Aorta (tissue), 5 donors: ENCODE measurements at places on chromosomes 6 and 20. TPM values are rescaled to one million over a fixed set of nuclear protein-coding genes. Genes with fewer than 3 reads are reported as not detected.

Gene PTCHD4
- polyA plus RNA-seq = 0.49 TPM

Gene PDE10A
- 3.8 TPM for polyA plus RNA-seq

Gene NRN1
- 3.8 TPM for polyA plus RNA-seq

Gene BPI
- polyA plus RNA-seq = 0.82 TPM

Gene SMLR1
- polyA plus RNA-seq = 3.4 TPM

Gene MYT1
- not detected for polyA plus RNA-seq

Gene KIF25
- 0.79 TPM for polyA plus RNA-seq

Gene EPPIN
- polyA plus RNA-seq = not detected

Gene FLRT3
- polyA plus RNA-seq = 0.23 TPM

Gene C2
- polyA plus RNA-seq = 5.6 TPM

Gene REPS1
- 10.1 TPM for polyA plus RNA-seq

Gene NKX2-2
- polyA plus RNA-seq = 0.15 TPM

Gene MATN4
- polyA plus RNA-seq = not detected

Gene PNPLA1
- not detected for polyA plus RNA-seq

Gene NKX2-4
- polyA plus RNA-seq = not detected

Gene LPA
- not detected for polyA plus RNA-seq

Gene C4A
- polyA plus RNA-seq = 7.4 TPM

Gene PI3
- 1.1 TPM for polyA plus RNA-seq

Gene HRH3
- not detected for polyA plus RNA-seq

Gene ZFP57
- polyA plus RNA-seq = 7.1 TPM

Gene ISM1
- polyA plus RNA-seq = 5.4 TPM

Gene C6orf62
- polyA plus RNA-seq = 35.1 TPM

Gene FAM210B
- 54.5 TPM for polyA plus RNA-seq

Gene TCF21
- 0.36 TPM for polyA plus RNA-seq

Gene C6orf58
- polyA plus RNA-seq = not detected

Gene ADGRF5
- 0.50 TPM for polyA plus RNA-seq

Gene SLX4IP
- polyA plus RNA-seq = 1.4 TPM

Gene PAK5
- polyA plus RNA-seq = 0.08 TPM

Gene PKHD1
- polyA plus RNA-seq = not detected

Gene TNXB
- 86.1 TPM for polyA plus RNA-seq

Gene CLVS2
- under 0.01 TPM for polyA plus RNA-seq

Gene CENPW
- 1.7 TPM for polyA plus RNA-seq

Gene ORC3
- 6.8 TPM for polyA plus RNA-seq

Gene FAM83C
- not detected for polyA plus RNA-seq

Gene VGLL2
- not detected for polyA plus RNA-seq

Gene CLDN20
- not detected for polyA plus RNA-seq

Gene PDYN
- polyA plus RNA-seq = not detected
